ENCODE measurements at places on chromosomes 4 and X.

- DNase-seq: no peak
Observed at GRCh38 chrX:111854556-111855490, 21.2 kb upstream of the TRPC5OS start.

DNA sequence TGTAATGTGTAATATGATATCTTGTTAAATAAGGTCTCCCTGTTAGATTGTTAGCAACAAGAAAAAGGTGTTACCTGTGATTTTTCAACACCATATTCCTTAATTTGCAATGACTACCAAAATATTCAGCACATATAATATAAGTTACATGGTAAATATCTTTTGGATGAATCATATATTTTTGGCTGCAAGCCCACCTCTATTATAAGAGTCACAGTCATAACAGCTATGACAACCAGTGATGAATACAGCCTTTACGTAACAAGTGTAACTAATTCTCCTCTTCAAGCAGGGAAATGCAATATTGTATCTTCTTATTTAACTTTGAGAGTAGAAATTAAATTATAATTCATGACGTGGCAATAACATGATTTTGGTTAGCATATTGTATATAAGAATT lies 187.0 kb downstream of the NLGN4X start:
- DNase-seq: no peak

GRCh38 chr4:53197772-53198142 lies 168.1 kb downstream of the SCFD2 start:
- DNase-seq: no peak

GRCh38 chr4:176981074-176981473 lies 188.4 kb upstream of the VEGFC start:
- DNase-seq: no peak

DNA sequence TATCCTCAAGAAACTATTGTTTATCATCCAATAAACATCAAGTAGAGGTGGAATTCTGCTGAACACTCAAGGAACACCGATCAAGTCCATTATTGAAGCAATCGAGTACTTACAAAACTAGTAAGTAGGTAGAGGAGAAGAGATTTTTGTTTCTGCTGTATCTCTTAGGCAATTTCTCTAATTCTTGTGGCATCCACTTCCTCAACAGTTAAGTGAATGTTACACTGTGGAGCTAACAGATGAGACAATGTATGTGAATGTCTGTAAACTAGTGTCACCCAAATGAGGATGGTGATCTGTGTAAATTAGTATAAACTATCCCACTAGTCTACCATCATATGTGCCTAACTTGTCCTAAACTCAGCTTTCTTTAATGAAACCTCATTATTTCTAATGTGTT lies 261.6 kb downstream of the ARHGAP24 start:
- DNase-seq: no peak
